ENCODE measurements at places on chromosomes 7 and 10.

DNA sequence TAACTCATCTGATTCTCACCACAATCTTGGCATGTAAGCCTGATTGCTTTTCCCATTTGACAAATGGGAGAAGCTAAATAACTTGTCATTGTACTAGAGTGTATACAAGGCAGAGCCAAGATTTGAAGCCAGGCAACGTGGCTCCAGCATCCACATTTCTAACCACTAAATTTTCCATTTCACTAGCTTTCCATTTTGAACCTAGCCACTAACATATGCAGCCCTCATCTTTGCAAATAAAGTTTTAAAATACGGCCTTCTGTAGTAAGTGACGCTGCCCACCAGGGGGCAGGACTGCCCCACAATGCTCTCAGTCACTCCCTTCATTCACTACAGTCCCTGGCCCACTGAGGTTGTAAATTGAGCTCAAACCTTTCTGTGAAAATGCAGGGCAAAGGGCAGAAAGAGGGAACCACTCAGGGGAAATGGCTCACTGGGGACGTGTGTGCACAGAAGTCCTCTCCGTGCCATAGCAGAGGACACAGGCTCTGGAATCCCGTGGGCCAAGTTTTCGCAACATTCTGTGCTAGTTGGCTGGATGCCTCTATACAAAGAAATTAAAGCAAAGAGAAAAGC, 315.7 kb downstream of the TNS3 start:
- DNase-seq: no peak

GRCh38 chr7:3605222-3605621, 304.2 kb downstream of the SDK1 start:
- no peak for DNase-seq

GRCh38 chr7:129203050-129203741, 14.8 kb downstream of the SMO start:
- DNase-seq: no peak

DNA sequence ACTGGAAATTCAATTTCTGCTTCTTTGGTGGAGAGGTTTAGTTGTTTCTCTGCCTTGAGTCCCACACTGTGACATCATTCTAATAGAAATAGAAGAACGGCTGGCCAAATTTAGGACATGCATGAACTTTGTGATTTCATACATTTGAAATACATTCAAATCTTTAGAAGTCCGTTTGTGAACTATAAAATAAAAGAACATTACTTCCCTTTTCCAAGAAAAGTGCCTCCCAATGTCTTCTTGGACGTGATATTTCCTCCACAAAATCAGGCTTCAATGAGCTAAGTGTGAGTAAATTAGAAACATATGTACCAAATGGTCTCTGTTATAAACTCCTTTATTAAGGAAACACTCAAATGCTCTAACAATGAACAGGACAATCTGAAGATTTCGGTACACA, 314.5 kb upstream of the AKR1E2 start:
- no peak for DNase-seq

- DNase-seq: no peak
These were observed 880 bp upstream of the PIP4K2A start for GRCh38 chr10:22715290-22715625.

- DNase-seq: no peak
These were observed 27.7 kb upstream of the TM9SF3 start for GRCh38 chr10:96614515-96614914.

- no peak for DNase-seq
These were observed 100.8 kb downstream of the PLCE1 start for GRCh38 chr10:94094540-94094939.

DNA sequence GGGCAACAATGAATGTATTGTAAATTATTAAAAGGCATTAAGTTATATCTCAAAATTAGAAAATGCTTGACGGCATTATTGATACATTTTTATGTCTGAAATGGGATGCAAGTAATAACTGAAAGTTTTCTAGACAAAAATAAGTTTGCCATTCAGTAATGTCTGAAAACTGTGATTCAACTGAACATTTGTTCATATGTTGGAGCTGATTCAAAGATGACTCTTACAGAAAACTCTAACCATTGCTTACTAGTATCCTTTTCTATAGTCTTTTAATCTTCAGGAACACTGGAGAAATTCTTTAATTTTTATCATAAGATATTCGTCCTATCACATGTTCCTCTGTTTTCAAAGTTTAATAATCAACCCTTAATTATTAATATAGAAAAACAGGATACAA, 71.1 kb upstream of the TFEC start:
- no peak for DNase-seq

GRCh38 chr7:40542982-40543741, 408.4 kb downstream of the SUGCT start:
- no peak for DNase-seq

- DNase-seq: no peak
These were observed 227.1 kb downstream of the AGMO start for GRCh38 chr7:15334536-15335263.

- DNase-seq: no peak
These were observed 36.3 kb downstream of the ENTPD1 start for GRCh38 chr10:95792211-95792780.

GRCh38 chr10:44043646-44044375, 341.1 kb downstream of the CXCL12 start:
- no peak for DNase-seq

DNA sequence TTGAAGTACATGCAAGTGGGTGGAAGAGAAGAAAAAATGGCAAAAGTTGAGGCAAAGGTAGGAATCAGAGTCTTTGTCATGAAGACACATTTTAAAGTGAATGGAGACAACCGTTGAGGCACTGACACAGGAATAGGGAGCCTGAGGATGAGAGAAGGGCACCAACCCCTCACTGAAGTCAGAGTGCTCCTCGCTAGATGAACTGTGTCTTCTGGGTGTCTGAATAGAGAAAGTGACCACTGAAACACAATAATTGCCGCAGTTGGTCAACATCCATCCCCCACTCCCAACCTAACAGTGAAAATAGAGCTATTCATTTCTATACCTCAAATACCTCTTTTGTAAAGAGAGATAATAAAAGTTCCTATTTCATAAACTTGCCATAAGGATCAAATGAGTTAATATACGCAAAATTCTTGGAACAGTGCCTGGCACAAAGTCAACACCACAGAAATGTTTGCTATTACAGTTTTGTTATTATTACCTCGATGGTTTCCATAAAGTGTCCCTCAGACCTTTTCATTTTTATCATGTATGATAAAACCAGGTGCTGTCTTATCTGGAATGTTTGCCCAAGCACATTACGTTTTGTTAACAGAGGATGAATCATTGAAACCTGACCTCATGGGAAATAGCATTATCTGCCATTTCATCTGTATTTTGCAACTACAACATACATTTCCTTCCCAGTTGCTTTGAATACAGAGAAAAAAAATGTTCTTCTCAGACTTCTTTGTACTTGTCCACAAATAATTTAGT, 61.8 kb upstream of the SP4 start:
- DNase-seq: no peak

DNA sequence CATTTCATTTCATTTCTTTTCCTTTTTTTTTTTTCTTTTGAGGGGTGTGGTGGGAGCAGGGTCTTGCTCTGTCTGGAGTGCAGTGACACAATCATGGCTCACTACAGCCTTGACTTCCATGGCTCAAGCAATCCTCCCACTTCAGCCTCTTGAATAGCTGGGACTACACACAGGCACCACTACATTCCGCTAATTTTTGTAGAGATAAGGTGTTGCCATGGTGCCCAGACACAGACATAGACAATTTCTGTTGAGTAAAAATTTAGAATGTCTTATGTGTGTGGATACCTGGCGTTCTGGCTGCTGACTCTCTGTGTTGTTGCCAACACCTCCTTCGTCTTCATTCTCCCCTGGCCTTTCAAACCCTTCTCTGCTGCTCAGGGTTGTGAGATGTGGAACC, 54.0 kb upstream of the PRSS58 start:
- DNase-seq: no peak

- DNase-seq: no peak
These were observed 143.0 kb upstream of the HDAC9 start for GRCh38 chr7:18352339-18353255.
